CD8-positive, alpha-beta memory T cell (primary cell): ENCODE measurements at places on chromosomes 1 and 21.

- no peak overlapping the region for H3K4me3 ChIP-seq
- no peaks in the 10 kb centered on the region for H3K4me1 ChIP-seq
- no peaks in the 10 kb centered on the region for H3K36me3 ChIP-seq
- no peaks in the 10 kb centered on the region for H3K27me3 ChIP-seq
- H3K27ac ChIP-seq = no peak overlapping the region
Measured at GRCh38 chr21:25405984-25406383, 201.3 kb downstream of the MRPL39 start.

GRCh38 chr1:111556325-111557037 is 53.0 kb upstream of the ADORA3 start:
- H3K4me1 ChIP-seq = no peaks in the 10 kb centered on the region
- H3K27me3 ChIP-seq = no peaks in the 10 kb centered on the region
- DNase-seq = no peak
- no peaks in the 10 kb centered on the region for H3K36me3 ChIP-seq
- no peak overlapping the region for H3K27ac ChIP-seq

GRCh38 chr1:232980355-232980978 is 30.1 kb downstream of the NTPCR start:
- no peak overlapping the region for H3K4me3 ChIP-seq
- DNase-seq = no peak
- H3K36me3 ChIP-seq = no peaks in the 10 kb centered on the region

DNA sequence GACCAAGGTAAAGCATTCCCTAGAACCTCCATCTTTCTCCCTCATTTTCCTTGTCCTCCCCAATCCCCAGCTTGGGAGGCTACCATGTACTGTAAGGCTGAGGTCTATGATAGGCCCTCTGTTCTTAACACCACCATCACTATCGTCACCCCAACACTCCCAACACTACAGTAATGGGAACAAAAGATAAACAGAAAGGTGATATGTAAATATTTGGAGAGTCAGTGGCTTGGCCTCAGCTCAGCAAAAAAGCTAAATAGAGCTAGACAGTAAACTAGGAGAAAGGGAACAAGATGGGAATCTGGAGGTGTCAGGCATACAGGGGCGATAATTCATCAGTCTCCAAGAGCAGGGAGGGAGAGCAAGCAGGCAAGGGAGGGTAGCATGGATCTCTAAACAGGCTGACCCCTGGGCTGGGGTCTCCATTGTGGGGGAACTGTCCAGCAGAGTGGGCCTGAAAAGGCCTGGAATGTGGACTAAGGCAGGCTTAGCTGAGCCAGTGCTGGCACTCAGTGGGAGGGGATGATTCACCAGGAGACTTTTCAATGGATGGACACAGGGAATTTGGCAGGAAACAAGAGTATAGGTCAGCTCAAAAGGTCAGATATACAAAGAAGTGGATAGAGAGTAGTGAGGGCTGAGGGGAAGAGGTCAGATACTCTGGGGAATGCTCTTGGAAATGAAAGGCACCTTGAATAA is 6.7 kb downstream of the WNT2B start:
- H3K27ac ChIP-seq = no peak overlapping the region
- H3K4me1 ChIP-seq = no peaks in the 10 kb centered on the region
- H3K36me3 ChIP-seq = no peaks in the 10 kb centered on the region
- no peaks in the 10 kb centered on the region for H3K27me3 ChIP-seq
- no peak overlapping the region for H3K4me3 ChIP-seq
- no peak for DNase-seq

DNA sequence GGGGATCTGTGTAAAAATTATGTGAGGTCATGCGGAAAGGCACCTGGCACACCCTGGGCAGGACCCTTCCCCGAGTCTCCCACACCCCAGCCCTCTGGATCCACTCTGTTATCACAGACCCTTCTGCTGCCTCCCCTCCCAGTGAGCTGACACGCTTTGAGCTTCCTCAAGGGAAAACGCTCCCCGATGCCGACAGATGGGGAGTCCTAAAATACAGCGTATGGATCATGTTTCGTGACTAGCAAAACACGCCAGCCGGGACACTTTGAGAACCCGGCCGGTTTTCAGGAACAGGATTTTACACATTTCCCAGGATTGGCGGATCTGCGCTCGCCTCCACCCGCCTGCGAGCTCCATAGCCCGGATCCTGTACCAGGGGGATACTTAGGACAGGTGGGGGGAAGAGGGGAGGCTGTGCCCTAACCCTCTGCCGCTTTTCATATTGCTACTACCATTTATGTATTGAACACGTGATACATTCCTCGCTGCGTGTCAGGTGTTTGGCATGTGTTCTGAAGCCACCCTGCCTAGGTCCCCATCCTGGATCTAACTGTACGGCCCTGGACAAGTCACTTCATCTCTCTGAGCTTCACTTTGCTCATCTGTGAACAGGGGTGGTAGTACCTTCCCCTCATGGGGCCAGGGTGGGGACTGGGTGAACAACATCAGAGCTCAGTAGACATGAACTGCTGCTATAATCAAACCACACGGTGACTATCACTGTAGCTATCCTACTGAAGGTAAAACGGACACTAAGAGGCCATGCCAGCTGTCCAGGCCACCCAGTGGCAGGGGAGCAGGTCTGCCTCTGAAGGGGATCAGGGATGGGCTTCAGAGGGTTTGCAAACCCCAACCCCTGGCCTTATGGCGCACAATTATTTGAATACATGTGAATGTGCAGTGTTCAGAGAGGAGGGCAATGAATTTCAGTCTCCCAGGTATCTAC is 63.2 kb downstream of the SSBP3 start:
- H3K36me3 ChIP-seq = no peaks in the 10 kb centered on the region
- H3K27me3 ChIP-seq = no peaks in the 10 kb centered on the region
- no peak for DNase-seq

DNA sequence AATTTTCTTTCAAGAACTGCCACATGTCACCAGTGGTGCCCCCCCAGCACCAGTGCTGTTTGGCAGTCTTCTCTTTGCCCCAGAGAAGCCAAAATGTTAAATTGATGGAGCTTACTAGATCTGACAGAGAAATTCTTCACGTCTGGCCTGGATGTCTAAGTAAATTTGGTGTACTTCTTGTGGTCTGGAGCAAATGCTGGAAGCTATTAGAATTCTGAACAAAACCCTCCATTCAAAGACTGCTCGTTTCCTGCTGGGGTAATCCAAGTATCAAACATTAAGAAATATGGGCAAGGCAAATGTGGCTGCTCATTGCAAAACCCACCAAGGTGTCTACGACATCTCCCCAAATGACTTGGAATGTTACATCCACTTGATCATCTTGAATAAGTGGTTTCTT is 92.3 kb downstream of the ROR1 start:
- H3K36me3 ChIP-seq = no peaks in the 10 kb centered on the region
- no peak overlapping the region for H3K27ac ChIP-seq
- H3K27me3 ChIP-seq = no peaks in the 10 kb centered on the region
- no peak for DNase-seq

DNA sequence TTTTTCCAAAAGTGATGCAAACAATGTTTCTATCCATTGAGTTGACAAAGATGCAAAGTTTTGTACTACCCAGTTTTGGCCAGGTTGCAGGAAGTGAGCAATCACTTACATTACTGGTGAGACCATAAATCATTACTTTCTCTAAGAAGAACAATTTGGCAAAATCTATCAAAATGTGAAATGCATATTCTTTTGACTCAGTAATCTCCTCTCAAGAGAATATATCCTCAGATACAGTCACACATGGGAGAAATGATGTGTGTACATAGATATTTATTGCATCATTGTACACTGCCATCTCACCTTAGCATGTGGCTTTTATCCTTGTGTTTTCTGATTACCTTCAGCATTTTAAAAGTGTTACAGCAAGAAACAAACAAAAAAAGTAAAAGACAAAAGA is 52.4 kb upstream of the FMO3 start:
- no peak overlapping the region for H3K4me3 ChIP-seq
- H3K27ac ChIP-seq = no peak overlapping the region
- DNase-seq = no peak
- no peaks in the 10 kb centered on the region for H3K36me3 ChIP-seq

DNA sequence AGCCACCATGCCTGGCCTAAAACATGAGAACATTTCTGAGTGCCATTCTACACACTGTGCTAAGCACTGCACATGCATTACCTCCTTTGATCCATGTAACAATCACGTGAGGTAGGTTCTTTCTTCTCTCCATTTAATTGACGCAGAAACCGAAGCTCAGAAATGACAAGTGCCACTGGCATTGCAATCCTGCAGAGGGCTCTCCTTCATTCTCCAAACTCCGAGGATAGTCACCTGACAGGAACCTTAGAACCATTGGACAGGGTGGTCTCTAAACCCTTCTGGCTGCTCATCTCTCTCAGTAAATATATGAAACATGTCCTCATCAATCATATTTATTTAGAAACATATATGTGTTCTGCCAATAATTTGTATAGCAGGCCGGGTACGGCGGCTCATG is 167.1 kb upstream of the JUN start:
- DNase-seq = no peak
- H3K27me3 ChIP-seq = no peaks in the 10 kb centered on the region
- H3K36me3 ChIP-seq = no peaks in the 10 kb centered on the region
- H3K27ac ChIP-seq = no peak overlapping the region

DNA sequence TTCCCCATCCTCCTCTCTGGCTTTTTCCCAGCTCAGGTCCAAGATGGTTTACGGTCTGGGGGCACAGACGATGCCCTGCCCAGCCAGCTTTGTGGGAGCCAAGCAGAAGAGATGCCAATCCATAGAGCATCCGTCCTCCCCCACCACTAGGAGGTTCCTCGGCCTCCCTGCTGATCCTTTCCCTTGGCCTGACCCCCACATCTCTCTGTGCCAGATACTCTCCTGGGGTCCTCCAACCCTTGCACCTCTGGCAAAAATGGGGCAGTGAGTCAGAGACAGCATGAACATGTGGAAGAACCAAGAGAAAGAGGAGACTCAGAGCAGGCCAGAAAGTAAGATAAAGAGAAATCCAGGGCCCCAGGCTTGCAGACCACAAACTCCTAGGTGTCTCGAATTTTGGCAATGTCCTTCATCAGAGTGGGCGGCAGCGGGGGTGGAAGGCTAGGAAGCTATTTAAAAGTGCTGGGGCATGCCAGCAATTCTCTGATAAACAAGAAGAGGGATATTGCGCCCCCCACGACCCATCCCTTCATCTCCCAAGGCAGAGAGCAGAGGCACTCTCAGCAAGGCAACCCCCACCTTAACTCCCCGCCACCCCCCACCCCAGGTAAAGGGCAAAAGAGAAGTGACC is 11.4 kb downstream of the BLACAT1 start:
- H3K27ac ChIP-seq = no peak overlapping the region
- no peaks in the 10 kb centered on the region for H3K36me3 ChIP-seq
- no peak for DNase-seq
- H3K27me3 ChIP-seq = no peaks in the 10 kb centered on the region
- H3K4me1 ChIP-seq = peaks cover 28% of the 10 kb centered on the region

GRCh38 chr21:35303085-35303484 is 254.0 kb upstream of the RUNX1 start:
- no peak overlapping the region for H3K27ac ChIP-seq
- H3K36me3 ChIP-seq = no peaks in the 10 kb centered on the region
- no peaks in the 10 kb centered on the region for H3K27me3 ChIP-seq
- no peak overlapping the region for H3K4me3 ChIP-seq
- no peak for DNase-seq

- no peak for DNase-seq
- H3K27ac ChIP-seq = no peak overlapping the region
- H3K4me3 ChIP-seq = no peak overlapping the region
- no peaks in the 10 kb centered on the region for H3K4me1 ChIP-seq
- H3K27me3 ChIP-seq = no peaks in the 10 kb centered on the region
Measured at GRCh38 chr1:233714631-233715217, 100.8 kb downstream of the KCNK1 start.

DNA sequence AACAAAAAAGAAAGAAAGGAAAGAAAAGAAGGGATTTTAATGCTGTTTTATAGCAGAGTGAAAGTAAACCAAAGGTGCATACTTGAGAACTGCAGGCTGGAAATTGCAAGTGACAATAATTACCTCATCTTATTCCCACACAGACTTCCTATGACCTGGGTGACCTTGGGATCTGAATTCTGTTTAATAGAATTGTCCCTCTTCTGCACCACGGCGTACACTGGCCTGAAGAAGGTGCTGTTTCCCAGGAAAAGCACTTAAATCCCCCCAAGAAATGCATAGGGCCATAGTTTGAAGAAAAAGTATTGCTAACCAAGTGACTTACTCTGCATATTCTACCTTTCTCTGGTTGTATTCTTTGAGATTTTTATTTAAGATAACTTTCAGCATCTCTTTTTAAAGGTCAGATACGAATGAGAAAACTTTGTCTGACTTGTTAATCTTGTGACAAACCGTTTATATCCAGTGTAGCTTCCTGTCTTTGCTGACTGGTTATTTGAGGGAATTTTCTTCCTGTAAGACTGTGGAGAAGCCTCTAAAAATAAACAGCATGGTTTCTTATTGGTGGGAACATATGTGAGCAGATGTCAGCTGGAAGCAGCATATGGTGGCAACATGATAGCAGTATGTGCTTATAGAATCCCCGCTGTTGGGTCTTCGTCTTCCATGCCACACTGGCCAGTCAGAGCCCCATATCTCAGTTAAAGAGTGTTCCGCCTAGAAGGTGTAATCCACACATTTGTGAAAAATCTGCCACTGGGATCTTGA is 16.3 kb downstream of the TGFB2 start:
- H3K4me1 ChIP-seq = no peaks in the 10 kb centered on the region
- no peak for DNase-seq
- no peak overlapping the region for H3K4me3 ChIP-seq
- no peaks in the 10 kb centered on the region for H3K36me3 ChIP-seq

DNA sequence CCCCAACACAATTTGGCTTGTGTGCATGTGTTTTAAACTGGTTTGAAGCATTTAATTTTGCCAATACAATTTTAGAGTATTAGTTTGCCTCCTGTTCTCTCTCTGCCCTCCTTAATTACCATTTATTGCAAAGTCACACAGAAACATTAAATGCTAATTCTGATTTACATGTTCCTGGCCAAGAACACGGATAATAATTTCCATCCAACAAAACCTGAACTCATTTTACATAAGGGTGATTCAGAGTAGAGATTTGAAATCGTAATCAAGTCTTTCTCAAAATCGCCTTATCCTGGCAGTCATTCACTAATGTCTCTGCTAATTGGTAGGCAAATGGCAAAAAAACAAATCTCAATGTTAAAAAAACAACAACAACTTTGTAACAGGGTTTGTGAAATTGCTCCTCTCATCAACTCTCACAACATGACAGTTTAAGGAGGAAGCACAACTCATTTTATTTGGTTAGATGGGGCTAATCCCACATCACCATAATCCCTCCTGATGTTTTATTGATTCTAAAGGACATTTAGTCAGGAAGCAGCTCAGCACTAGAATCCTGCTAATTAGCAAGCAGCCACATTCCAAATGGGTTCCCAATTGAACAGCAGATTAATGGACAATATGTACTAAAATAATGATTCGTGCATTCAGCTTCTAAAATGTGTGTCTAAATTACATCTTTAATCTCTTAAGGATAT is 55.9 kb downstream of the C1orf87 start:
- no peaks in the 10 kb centered on the region for H3K36me3 ChIP-seq
- H3K27ac ChIP-seq = no peak overlapping the region
- H3K4me1 ChIP-seq = no peaks in the 10 kb centered on the region
- H3K27me3 ChIP-seq = no peaks in the 10 kb centered on the region

GRCh38 chr1:43651188-43651587 is 1.2 kb downstream of the KDM4A start:
- H3K4me1 ChIP-seq = peaks cover 17% of the 10 kb centered on the region
- peak overlapping the region; percentile 88 for H3K27ac ChIP-seq
- peaks cover 16% of the 10 kb centered on the region for H3K36me3 ChIP-seq
- no peaks in the 10 kb centered on the region for H3K27me3 ChIP-seq
- DNase-seq = no peak
- H3K4me3 ChIP-seq = peak overlapping the region; percentile 93

GRCh38 chr1:201267481-201268229 is 15.7 kb upstream of the PKP1 start:
- no peaks in the 10 kb centered on the region for H3K4me1 ChIP-seq
- peaks cover 4% of the 10 kb centered on the region for H3K27me3 ChIP-seq
- no peak for DNase-seq
- no peaks in the 10 kb centered on the region for H3K36me3 ChIP-seq
